ENCODE measurements at places on chromosomes 7 and 10.

DNA sequence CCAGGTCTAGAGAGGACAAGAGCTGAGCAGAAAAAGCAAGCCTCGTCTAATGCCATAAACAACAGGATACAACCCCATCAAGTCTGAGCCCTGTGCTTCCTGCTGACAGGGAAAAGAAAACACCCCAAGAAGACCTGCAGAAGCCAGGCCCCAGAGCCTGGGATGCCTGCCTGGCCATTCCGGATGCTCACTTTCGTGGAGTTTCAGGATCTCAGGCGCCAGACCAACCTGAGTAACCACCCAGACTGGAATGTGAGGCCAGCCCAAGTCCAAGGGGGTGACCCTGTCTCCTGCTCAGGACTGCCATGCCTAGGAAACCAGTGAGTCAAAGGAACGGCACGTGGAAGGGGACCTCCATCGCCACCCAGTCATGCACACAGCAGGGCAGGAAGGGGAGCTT, 74.3 kb downstream of the PLXNA4 start:
- DNase-seq: no peak

- no peak for DNase-seq
These were observed 520.2 kb downstream of the DNAJB6 start for GRCh38 chr7:157856873-157857577.

GRCh38 chr7:47119261-47119865, 462.5 kb downstream of the TNS3 start:
- DNase-seq: no peak

GRCh38 chr10:89002226-89002978, 11.8 kb downstream of the FAS start:
- DNase-seq: no peak

DNA sequence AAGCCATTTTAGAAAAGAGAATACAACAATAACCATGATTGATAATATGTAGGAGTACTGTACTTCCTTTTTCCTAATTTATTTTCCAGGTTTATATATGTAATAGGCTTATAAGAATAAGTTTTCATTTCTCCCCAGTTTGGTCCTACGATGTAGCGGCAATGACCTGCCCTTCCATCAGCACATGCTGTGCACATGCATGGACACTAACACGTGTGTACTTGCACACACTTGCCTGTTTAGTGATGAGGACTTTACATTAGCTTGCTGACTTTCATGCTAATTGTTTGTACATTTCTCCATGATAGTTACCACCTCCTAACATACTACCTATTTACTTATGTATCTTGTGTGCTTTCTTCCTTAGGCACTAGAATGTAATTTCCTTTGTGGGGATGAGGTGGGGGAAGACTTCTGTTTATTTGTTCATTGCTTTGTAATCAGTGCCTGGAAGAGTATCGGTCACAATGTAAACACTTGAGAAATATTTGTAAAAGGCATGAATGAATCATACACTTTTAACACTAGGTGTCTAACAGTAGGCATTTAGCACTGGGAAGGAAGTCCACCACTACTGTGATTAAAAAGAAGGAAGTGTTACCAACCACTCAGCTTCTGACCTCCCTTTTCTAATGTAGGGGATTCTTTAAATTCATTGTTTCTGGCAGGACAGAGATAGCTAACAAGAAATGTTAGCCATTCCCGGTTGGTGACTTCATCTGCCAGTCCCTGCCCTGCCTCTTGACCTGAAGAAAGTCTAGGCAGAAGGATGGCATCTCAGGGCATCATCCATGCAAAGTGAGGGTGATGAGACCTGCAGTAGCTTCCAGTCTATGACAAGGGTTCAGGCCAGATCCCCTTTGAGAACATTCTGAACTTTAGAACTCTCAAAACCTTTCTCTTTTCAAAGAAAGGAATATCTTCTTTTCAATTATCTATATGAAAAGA, 120.2 kb upstream of the RAB18 start:
- DNase-seq: no peak

- DNase-seq: no peak
These were observed 723 bp downstream of the MTURN start for GRCh38 chr7:30135301-30136116.

DNA sequence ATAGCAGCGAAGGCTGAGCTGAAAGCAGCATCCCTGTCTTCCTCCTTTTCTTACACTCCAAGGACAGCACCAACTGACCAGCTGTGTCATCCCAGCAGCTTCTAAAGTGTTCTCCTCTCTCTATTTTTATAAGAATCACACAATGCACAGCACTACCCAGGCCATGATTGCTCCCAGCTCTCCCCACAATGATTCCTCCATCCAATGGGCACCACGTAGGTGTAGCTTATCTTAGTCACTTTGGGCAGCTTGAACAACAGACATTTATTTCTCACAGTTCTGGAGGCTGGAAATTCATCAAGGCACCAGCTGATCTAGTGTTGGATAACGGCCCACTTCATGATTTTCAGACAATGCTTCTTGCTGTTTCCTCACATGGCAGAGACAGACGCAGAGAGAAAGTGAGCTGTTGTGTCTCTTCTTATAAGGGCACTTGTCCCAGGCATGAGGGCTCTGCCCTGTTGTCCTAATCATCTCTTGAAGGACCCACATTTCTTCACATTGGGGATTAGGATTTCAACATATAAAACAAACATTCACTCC, 92.0 kb upstream of the CDC14C start:
- DNase-seq: no peak

- DNase-seq: no peak
These were observed 112.6 kb downstream of the WDR37 start for GRCh38 chr10:1168763-1169162.

GRCh38 chr7:7529328-7529727, 6.3 kb downstream of the COL28A1 start:
- DNase-seq: no peak

- DNase-seq: no peak
These were observed 37.9 kb downstream of the ZC3HC1 start for GRCh38 chr7:130013241-130013640.

GRCh38 chr7:30726296-30727006, 25.5 kb upstream of the INMT start:
- no peak for DNase-seq

- no peak for DNase-seq
These were observed 163.1 kb downstream of the MAGI2 start for GRCh38 chr7:79290398-79290797.

GRCh38 chr10:117743509-117743908, 201.0 kb downstream of the EMX2 start:
- DNase-seq: no peak

DNA sequence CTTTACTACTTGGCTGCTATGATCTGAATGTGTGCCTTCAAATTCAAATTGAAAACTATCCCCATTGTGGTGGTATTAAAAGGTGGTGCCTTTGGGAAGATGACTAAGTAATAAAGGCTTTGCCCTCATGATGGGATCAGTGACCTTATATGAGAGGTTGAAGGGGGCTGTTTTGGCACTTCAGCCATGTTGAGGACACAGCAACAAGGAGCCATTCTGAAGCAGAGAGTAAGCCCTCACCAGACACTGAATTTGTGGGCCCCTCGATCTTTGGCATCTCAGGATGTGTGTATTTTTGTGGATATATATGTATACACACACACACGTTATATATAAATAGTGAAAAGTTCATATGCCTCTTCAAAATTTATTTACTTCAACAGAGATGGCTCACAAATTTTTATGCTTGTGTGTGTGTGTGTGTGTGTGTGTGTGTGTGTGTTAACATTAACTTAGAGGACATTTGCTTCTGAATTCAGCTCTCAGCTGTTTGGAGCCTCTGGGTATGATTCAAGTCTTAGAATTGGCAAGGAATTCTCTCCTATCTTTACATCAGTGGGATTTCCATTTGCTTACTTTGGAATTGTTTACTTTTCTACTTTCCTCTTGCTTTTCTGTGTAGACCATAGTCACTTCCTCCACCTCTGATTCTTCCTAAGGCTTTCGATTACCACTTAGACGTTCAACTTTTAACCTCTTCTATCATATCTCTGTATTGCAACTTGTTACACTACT, 66.6 kb downstream of the MAGI2 start:
- DNase-seq: no peak

- no peak for DNase-seq
These were observed 44.3 kb upstream of the PDCD4 start for GRCh38 chr10:110827410-110827809.

DNA sequence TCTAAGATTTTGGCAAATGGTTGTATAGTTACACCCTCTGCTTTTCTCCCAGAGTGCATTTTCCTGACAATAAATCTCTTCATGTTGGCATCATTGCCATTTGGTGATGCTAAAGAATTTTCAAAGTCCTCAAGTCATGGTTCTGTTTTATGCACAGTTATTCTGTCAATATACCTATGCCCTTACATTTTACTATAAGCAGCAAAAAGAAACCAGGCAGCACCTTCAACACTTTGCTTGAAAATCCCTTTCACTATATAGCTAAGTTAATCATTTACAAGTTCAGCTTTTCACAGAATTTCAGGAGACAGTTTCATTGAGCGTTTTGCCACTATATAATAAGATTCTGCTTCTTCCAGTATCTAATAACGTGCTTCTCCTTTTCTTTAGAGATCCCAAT, 22.6 kb downstream of the FIGNL1 start:
- no peak for DNase-seq

GRCh38 chr10:23067939-23068775, 27.2 kb upstream of the MSRB2 start:
- peak; percentile 38 for DNase-seq

- DNase-seq: no peak
These were observed 163.0 kb downstream of the SUGCT start for GRCh38 chr7:40297741-40298311.

GRCh38 chr7:100552532-100552931, 13.5 kb downstream of the AGFG2 start:
- DNase-seq: no peak

- DNase-seq: no peak
These were observed 37.0 kb upstream of the CHST15 start for GRCh38 chr10:124130198-124130900.

DNA sequence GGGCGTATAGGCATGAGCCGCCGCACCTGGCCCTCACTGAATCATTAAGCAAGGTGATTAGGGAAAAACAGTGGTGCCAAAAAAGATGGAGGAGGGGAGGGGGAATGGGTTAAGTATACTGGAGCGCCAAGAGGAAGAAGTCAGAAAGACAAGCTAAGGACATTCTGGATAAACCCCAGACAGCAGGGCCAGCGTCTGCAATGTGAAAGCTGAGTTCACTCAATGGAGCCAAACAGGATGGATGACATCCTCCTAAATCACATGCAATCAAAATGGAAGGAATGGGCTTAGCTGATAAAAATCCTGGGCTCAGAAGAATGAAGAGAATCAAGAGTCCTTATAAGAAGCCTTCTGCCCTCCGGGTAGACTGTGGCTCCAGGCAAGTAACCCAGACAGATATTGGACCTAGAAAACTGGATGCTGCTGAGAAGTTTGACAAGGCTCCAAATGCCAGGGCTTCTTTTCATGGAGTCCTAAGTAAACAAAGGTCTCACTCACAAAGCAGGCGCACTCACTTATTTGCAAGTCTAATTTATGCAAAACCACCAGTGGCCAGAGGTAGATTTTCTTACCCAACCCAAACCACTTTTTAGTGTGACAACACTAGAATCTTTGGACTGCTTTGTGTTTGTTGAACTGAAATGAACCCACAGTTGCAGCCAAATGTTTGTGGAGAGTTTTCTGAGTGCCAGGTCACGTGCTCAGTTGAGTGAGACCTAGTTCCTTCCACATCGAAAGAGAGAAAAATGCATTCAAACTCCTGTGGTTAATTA, 519.1 kb upstream of the AUTS2 start:
- no peak for DNase-seq

DNA sequence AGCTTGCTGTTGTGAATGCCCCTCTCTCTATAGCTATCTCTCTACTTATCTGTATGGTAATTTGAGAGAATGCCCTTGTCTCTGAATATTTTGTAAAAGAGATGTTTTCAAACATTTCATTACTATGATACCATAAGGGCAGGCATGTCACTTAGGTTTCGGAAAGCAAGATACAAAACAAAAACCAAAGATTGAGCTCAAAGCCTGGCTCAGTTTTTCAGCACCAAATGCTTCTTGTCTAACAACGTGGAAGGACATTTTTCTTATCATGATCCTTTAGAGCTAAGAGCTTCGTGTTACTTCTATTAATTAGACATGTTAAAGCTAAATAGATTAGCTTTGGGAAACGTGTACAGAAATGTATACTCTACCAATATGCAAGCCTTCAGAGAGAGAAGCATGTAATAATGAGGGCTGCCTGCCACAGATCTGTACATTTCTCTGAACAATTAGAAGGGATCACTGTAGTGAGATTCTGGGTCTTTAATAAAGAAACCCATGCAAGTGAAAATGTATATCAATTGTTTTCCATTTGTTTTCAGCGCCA, 148.9 kb downstream of the ARID5B start:
- DNase-seq: no peak

- DNase-seq: no peak
These were observed 770.9 kb downstream of the TNS3 start for GRCh38 chr7:46810986-46811385.

DNA sequence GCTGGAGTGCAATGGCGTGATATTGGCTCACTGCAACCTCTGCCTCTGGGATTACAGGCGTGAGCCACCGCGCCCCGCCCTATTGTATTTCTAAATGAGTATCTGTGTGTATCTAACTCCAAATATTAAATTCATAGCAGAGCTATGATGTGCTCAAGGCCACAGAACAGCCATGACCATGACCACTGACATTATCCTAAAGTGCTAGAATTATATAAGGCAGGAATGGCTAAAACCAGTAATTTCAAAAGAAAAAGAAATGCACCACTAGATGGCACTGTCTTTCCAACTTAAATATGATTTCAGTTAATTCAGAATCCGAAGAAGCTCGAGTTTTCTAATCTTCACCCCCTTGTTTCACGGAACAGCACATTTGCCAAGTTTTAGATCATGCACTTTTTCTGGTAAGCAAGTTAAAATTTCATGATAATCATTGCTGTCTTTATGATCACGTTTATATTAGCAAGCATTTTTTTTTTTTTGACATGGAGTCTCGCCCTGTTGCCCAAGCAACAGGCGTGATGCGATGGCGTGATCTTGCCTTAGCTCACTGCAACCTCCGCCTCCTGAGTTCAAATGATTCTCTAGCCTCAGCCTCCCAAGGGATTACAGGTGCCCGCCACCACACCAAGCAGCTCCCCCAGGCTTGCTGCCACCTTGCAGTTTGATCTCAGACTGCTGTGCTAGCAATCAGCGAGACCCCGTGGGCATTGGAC, 65.3 kb downstream of the OR13A1 start:
- DNase-seq: no peak

- no peak for DNase-seq
These were observed 562.2 kb upstream of the FOXK1 start for GRCh38 chr7:4119848-4120247.

DNA sequence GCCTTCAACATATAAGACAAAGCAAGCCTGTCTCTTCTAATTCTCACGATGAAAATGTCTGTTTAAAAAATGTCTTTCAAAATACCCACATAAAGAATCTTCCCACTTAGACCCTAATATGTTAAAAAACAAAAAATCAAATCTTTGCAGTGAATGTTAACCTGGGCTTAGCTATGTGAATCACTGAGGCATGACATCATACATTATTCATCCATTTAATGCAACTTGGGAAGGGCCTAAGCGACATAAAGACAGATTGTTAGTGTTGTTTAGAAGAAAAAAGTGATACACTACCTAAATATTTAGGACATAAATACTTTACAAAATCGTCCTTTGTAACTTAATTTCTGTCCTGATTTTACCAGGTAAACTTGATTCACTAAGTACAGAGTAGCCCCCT, 648.5 kb upstream of the NRP1 start:
- DNase-seq: no peak
